HTR-8/SVneo (cell line): ENCODE measurements at places on chromosomes 7 and 10.

DNA sequence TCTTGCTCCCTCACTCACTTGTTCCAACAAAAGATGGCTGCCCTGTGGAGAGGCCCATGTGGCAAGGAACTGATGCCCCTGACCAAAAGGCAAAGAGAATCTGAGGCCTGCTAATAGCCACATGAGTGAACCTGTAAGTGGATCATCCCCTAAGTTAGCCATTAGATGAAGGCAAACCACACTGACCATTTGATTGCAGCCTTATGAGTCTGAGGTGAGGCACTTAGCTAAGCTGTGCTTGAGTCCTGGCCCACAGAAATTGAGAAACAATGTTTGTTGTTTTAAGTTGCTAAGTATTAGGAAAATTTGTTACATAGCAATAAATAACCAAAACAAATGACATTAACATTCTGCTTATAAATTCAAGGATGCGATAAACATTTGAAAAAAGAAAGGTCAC lies 100.1 kb upstream of the BET1 start:
- no peak for DNase-seq

GRCh38 chr7:134851141-134851540 lies 71.7 kb downstream of the CALD1 start:
- no peak for DNase-seq

GRCh38 chr10:54650547-54650946 lies 150.5 kb downstream of the PCDH15 start:
- DNase-seq: no peak

- no peak for DNase-seq
These were observed 32.0 kb downstream of the ZMIZ1 start for GRCh38 chr10:79100771-79101170.

DNA sequence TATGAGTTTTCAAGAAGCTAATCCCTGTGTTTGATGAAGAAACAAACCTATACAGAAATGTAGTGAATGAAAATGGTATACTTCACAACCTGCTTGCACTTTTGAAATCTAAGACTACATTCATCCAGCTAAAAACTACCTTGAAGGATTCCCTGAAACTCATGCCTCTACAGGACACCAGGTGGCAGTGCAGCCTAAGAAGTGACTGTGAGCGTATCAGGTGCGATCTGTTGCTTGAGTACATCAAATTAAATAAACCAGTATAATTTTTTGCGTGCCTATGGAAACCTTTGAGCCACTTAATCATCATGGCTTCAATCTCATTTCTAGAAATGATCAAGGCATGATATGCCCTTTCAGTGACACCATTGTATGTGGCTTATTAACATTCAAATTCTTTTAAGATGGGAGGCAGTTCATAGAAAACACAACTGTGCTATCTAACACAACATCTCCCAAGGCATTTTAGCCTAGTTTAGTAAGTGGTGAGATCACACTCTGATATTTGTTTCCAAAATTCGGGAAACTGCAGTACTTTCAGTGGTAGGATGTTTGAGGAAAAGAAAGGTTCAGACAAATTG lies 57.4 kb downstream of the PPP1R17 start:
- DNase-seq: peak; percentile 49

- DNase-seq: no peak
These were observed 104.1 kb downstream of the AUTS2 start for GRCh38 chr7:69702357-69702756.

DNA sequence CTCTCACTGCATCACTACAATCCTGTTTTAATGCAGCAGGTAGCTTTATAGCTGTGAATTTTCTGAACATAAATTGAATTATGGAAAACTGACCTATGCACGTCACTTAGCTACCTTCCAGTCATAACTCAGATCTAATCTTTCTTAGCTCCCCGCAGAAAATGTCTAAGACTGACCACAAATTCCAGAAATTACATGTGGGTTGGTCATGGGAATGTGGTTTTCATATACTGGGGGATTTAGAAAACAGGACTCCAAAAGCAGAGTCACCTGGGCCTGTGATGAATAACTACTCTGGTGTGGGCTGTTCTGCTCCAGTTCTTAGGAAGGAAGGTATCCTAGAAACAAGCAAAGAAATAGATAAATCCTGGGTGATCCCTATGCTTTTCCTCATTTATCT lies 178.4 kb upstream of the LRRTM3 start:
- peak; percentile 72 for DNase-seq

GRCh38 chr7:134041477-134041876 lies 85.7 kb upstream of the LRGUK start:
- DNase-seq: no peak
